ENCODE measurements at places on chromosomes 7 and 10. TPM values are rescaled to one million over a fixed set of nuclear protein-coding genes. Genes with fewer than 3 reads are reported as not detected.

- DNase-seq = peak; percentile 75
These were observed 75.5 kb upstream of the CAPZA2 start for GRCh38 chr7:116786791-116787443.

- DNase-seq = no peak
These were observed 154.0 kb downstream of the TCF7L2 start for GRCh38 chr10:113104047-113104446.

SPDYE2 gene
- total RNA-seq = not detected

- DNase-seq = no peak
These were observed 79.6 kb downstream of the INPP5A start for GRCh38 chr10:132616996-132617736.

C1QL3 gene
- not detected for total RNA-seq

PLAC9 gene
- total RNA-seq = not detected

LRIT1 gene
- not detected for total RNA-seq

DNA sequence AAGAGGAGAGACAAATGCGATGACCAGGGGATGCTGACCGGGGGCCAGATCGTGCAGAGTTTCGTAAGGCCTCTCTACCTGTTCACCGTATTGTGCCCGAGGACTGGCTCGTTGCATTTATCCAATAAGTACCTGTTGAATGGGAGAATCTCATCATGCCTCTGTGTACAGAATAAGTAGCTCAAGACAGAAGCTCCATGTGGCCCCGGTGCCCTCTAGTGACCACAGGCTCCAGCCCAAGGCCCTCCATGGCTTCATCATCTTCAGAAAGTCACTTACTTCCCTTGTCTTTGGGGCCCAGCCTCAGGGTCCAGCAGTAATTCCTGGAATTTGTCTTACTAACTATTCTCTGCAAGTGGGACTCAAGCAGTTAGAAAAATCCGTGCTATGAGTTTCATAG lies 151.0 kb downstream of the CHN2 start:
- peak; percentile 66 for DNase-seq

ADCYAP1R1 gene
- not detected for total RNA-seq

- no peak for DNase-seq
These were observed 572.0 kb downstream of the PTPRN2 start for GRCh38 chr7:158015403-158016179.

GRCh38 chr10:131869344-131869743 lies 31.5 kb upstream of the PPP2R2D start:
- no peak for DNase-seq

GRCh38 chr10:69632516-69633199 lies 2.6 kb downstream of the FAM241B start:
- no peak for DNase-seq

GRCh38 chr10:114432566-114433093 lies 28.3 kb upstream of the AFAP1L2 start:
- no peak for DNase-seq

- peak; percentile 14 for DNase-seq
These were observed 12.8 kb downstream of the OR2F1 start for GRCh38 chr7:143967398-143967797.

- no peak for DNase-seq
These were observed 323.8 kb upstream of the C7orf33 start for GRCh38 chr7:148266795-148267194.

CDNF gene
- total RNA-seq = not detected

GRCh38 chr7:155766966-155767916 lies 45.0 kb downstream of the SHH start:
- no peak for DNase-seq

- peak; percentile 59 for DNase-seq
These were observed 90.8 kb downstream of the CHN2 start for GRCh38 chr7:29285444-29285793.

GRCh38 chr7:148382596-148382995 lies 208.0 kb upstream of the C7orf33 start:
- no peak for DNase-seq

TMEM196 gene
- total RNA-seq = not detected

GRCh38 chr7:151866761-151867655 lies 9.9 kb downstream of the PRKAG2 start:
- DNase-seq = no peak

DNA sequence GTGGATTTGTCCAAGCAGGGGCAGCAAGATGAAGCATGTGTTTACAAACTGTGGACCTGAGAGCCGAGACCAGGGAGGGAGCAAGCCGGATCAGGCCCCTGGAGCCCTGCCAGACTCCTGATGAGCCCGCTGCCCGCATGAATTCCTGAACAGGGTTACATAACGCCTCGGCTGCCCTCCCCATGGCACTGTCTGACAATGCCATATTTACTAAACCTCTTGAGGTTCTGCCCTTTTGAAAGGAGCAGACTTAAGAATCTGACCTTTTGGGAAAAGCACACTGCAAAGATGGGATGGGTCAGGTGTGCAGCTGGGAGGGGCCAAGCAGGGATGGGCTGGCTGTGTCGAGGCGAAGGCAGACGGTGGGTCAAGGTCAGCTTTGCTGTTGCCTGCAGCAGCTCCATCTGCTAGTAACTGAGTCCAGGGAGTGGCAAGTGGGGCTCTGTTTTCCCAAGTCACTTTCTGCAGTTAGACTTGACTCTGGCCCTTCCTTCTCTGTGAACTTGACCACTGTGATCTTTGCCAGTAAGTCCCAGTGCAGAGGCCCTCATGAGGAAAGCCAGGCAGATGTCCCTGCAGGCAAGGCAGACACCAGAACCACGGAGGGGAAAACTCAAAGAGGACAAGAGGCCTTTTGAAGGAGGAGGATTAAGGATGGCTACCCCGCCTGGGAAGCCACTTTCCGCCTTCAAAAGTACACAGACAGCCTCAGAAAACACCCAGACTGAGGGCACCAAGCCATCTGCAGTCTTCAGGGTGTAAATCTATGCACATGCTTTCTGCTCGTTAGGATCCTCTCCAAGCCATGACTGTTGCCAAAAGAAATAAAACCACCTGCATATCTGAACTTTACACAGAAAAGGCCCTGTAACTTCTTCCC lies 175.8 kb downstream of the TNS3 start:
- DNase-seq = peak; percentile 93

DNA sequence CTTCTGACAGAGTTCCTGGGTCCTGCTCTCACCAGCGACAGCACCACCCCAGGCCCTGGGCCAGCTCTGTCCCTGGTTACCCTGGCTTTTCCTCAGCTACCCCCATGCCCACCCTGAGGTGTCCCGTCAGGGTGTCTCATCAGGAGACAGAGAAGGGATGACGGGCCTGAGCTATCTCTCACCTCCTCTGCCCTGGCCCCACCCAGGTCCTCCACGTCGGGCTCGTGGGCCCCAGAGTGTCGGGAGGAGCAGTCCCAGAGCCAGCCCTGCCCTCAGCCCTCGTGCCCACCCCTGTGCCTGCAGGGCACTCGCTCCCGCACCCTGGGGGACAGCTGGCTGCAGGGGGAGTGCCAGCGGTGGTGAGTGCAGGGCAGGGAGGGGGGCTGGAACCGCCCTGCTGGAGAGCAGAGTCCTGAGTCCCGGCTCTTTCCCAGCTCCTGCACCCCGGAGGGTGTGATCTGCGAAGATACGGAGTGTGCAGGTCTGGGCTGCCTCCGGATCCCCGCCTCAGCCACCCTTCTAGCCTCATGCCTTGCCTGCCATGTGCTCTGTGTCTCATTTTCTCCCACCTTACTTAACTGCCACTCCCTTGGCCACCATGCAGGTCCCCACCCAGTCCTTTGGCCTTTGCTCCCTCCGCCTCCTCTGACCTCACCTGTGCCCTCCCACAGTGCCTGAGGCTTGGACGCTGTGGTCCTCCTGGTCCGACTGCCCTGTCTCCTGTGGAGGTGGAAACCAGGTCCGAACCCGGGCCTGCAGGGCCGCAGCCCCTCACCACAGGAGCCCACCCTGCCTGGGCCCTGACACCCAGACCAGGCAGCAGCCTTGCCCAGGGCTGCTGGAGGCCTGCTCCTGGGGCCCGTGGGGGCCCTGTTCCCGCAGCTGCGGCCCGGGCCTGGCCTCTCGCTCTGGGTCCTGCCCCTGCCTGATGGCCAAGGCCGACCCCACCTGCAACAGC lies 16.7 kb upstream of the ZNF862 start:
- no peak for DNase-seq

- DNase-seq = peak; percentile 63
These were observed 169.3 kb upstream of the MAGI2 start for GRCh38 chr7:79622781-79623180.

MKI67 gene
- 49.8 TPM for total RNA-seq
